Stimulated activated CD4-positive, alpha-beta T cell treated with anti-CD3 and anti-CD28 coated beads, Interleukin-2, amount 100 ng/mL, for 4 hours (primary cell): ENCODE measurements at places on chromosomes 11 and 22.

- DNase-seq, result no peak
Observed at GRCh38 chr11:121613724-121614123, 161.0 kb upstream of the SORL1-AS1 start.

GRCh38 chr11:35554491-35555437, 29.3 kb upstream of the PAMR1 start:
- no peak for DNase-seq

DNA sequence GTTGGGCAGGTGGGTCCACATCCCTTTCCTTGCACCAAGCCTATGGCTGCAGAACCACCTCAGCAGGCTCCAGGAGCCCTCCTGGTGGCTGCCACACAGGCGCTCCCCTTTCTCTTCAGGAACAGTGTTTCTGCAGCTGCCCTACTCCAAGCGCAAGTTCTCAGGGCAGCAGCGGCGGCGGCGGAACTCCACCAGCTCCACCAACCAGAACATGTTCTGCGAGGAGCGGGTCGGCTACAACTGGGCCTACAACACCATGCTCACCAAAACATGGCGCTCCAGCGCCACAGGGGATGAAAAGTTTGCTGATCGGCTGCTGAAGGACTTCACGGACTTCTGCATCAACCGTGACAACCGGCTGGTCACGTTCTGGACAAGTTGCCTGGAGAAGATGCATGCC, 38.2 kb upstream of the YWHAH start:
- no peak for DNase-seq

- DNase-seq, result no peak
Observed at GRCh38 chr11:129896062-129896461, 684 bp upstream of the NFRKB start.
